ENCODE measurements at places on chromosomes 2 and 18. TPM values are rescaled to one million over a fixed set of nuclear protein-coding genes. Genes with fewer than 3 reads are reported as not detected.

KCNJ3 gene
- total RNA-seq, result not detected

CHRNG gene
- total RNA-seq, result not detected

RAMP1 gene
- 0.19 TPM for total RNA-seq

DHRS9 gene
- total RNA-seq, result 17.0 TPM

NEURL3 gene
- total RNA-seq, result not detected

RUFY4 gene
- not detected for total RNA-seq

ANO7 gene
- 0.45 TPM for total RNA-seq

COMMD1 gene
- total RNA-seq, result 34.8 TPM

ABCB6 gene
- total RNA-seq, result 51.1 TPM

CD28 gene
- total RNA-seq, result under 0.01 TPM

ABCG5 gene
- not detected for total RNA-seq

DSC3 gene
- 0.38 TPM for total RNA-seq

NT5DC4 gene
- total RNA-seq, result not detected

SCYGR3 gene
- total RNA-seq, result not detected

LIMS3 gene
- 28.2 TPM for total RNA-seq

DPP10 gene
- total RNA-seq, result not detected

IER3IP1 gene
- total RNA-seq, result 53.6 TPM

TMEM37 gene
- total RNA-seq, result 0.94 TPM

BOLL gene
- total RNA-seq, result not detected

PLA2R1 gene
- total RNA-seq, result 20.0 TPM

All from endothelial cell of coronary artery (primary cell).